ENCODE measurements at places on chromosomes 6 and 20. TPM values are rescaled to one million over a fixed set of nuclear protein-coding genes. Genes with fewer than 3 reads are reported as not detected.
A peak's percentile ranks its signal among the peaks of the same experiment; 100 is the strongest.

DNA sequence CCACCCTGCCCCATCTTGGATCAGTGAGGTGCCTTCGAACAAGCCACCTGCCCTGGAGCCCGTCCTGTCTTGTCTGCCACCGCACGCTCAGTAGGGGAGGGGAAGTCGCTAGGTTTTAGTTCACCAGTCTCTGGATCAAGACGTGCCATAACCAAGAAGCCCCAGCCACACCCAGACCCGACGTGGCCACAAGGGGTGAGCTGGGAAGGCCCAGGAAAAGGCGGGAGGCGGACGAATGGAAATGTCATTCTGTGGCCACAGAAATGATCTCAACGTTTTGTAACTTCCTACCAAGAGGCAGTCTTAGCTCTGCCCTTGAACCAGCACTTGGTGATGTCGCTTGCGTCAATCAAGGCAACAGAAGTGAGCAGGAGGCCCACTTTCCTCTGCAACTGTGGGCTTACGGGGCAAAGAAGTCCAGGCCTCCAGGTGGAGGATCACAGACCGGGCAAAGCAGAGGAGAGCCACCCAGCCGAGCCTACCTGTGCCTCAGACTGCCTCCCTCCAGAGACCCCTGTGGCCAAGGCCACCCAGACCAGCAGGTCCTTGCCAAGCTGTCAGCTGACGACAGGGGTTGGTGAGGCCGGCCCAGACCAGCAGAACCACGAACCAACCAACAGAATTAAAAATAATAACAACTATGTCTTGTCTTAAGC lies 14.5 kb downstream of the GMEB2 start:
- no peak for DNase-seq

DNA sequence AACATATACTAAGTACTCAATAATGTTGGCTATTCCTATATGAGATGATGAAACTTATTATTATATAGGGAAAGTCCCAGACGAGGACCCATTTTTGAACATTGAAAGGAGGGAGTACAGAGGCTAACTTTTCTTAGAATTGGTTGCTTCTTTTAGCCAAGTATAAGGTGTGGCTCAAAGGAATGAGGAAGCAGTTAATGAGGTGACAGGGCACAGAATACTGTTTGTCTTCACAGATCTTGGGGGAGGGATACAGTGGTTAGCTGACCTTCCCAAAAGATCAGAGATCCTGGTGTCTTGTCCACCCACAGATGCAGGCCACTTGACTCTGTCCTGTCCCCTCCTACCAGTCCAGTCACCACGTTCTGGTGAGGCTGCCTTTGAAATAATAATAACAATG lies 67.8 kb upstream of the EPB41L1 start:
- DNase-seq = no peak

GRCh38 chr6:98833307-98834059 lies 891 bp upstream of the POU3F2 start:
- no peak for DNase-seq

DNA sequence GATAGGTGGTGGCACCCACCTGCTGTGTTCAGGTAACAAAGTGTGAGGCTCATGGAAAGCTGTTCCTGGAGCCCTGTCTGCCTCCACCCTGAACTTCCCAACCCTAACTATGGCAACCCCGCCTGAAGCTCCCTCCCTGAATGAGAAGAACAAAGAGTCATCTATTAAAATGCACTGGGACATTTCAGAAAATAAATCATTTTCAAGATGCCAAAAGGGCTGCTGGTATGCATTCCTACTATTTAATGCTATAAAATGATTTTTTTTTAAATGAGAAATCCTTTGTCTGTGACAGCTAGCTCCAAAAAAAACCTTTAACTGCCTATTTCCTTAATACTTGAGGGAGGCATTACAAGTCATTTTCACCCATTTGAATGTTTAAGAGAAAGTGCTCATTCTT lies 84.3 kb upstream of the MRPS10 start:
- DNase-seq = no peak

DNA sequence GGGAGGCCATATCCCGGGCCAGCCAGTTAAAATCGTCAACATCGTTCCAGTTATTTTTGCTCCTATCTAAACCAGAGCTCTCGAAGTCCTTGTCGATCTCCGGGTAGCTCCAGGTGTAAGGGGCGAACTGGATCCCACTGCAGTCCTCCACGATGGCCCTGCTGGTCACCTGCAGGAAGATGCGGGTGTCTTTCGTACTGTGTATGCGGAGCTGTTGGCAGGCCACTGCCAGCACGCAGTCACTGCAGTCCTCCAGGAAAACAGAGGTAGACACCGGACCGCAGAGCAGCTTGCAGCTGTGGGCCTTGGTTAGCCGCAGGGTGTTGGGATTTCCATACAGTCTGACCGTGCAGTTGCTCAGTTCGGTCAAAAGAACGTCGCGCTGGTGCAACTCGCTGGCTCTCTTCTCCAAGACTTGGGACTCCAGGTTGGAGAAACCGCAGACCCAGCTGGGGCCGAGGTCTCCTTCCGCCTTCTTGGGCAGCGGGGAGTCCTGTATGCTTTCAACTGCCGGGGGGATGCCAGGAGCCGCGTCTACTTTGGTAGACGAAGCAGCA lies 742 bp downstream of the TBCC start:
- DNase-seq = no peak

- no peak for DNase-seq
Measured at GRCh38 chr6:106005954-106006353, 80.2 kb upstream of the PRDM1 start.

DNA sequence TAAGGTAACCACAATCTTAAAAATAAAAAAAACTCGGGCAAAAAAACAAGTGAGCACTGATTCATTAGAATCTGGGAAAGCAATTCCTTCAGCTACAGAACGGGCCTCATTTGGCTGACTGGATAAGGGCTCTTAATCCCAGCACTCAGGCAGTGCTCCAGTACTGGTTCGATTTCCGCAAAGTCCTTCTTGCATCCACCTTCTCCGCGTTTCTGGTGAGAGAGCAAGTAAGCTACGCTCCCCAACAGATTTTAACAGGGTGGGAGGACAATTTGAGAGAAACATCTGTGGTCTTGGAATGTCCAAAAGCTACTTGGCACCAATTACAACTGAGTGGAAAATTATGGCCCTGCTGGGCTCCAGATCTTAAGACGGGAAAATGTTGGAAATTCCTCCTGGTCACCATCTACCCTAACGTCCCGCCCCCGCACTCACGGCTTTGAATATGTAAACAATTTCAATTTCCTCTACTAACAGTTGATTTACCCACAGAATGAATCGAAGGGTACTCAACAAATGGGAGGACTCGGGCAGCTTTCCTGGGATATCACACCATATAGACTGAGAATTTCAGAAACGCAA lies 18.1 kb upstream of the ZSCAN9 start:
- DNase-seq = no peak

DNA sequence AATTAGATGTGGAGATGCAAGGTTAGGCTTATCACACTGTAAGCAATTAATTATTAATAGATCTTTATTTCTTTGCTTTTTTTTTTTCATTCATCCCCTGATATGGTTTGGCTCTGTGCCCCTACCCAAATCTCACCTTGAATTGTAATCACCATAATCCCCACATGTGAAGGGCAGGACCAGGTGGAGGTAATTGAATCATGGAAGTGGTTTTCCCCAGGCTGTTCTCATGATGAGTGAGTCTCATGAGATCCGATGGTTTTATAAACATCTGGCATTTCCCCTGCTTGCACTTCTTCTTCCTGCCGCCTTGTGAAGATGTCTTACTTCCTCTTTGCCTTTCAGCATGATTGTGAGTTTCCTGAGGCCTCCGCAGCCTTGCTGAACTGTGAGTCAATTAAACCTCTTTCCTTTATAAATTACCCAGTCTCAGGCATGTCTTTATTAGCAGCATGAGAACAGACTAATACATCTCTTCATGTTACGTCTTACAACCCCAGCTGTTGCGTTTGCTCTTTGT lies 333.8 kb downstream of the CDH26 start:
- DNase-seq = no peak

- DNase-seq = no peak
Measured at GRCh38 chr6:157169226-157169625, 154.1 kb downstream of the TMEM242 start.

GRCh38 chr6:3761989-3762270 lies 10.4 kb upstream of the PXDC1 start:
- DNase-seq = no peak

GRCh38 chr20:31738729-31739549 lies at the start of gene TPX2:
Gene TPX2 (plus strand): TSS chr20:31739290. CDS start chr20:31757477, 18,187 bp downstream.
- DNase-seq = peak; percentile 94

- no peak for DNase-seq
Measured at GRCh38 chr20:46970937-46971630, 76.4 kb downstream of the EYA2 start.

- DNase-seq = no peak
Measured at GRCh38 chr20:7912551-7912950, 27.7 kb downstream of the HAO1 start.

GRCh38 chr6:44734886-44735629 lies 347.6 kb downstream of the CDC5L start:
- no peak for DNase-seq

GRCh38 chr20:25695532-25696370 lies 902 bp downstream of the ZNF337 start:
- DNase-seq = no peak

DNA sequence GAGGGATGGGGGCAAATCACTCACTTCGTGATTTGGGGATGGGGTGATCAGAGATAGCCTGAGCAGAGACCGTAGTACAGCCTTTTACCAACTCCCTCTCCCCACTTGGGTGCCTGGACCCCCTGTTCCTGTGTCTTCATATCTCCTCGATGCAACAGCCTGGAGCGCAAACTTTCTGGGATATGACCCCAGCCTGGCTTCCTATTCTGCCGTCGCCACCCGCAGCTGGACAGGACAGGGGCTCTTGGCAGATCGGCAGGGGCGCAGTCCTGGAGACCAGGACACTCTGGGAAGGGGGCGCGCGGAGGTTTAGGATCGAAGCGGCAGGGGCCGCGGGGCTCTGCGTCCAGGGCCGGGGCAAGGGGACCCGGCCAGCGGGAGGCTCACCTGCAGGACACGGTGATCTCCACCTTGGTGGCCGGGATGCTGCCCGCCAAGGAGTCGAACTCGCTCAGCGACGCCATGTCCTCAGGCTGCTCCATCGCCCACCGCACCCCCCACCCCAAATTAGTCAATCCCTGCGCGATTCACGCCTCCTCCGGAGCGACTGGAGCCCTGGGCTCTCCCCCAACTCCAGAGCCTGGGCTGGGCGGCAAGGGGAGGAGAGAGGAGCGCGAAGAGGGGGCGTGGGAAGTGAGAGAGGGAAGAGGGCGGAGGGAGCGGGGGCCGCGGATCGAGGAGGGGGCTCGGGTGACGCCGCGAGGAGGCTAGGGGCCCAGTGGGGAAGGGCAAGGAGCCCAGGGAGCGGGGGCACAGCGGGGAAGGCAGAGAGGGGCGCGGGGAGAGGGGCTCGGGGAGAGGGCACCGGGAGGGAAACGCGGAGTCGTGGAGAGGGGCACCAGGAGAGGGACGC lies at the start of gene CPNE5:
Gene CPNE5, minus strand, starts transcription at position 549 of the 853 bp plus-strand sequence. Its CDS starts 67 bp downstream, at position 482.
- DNase-seq = no peak

DNA sequence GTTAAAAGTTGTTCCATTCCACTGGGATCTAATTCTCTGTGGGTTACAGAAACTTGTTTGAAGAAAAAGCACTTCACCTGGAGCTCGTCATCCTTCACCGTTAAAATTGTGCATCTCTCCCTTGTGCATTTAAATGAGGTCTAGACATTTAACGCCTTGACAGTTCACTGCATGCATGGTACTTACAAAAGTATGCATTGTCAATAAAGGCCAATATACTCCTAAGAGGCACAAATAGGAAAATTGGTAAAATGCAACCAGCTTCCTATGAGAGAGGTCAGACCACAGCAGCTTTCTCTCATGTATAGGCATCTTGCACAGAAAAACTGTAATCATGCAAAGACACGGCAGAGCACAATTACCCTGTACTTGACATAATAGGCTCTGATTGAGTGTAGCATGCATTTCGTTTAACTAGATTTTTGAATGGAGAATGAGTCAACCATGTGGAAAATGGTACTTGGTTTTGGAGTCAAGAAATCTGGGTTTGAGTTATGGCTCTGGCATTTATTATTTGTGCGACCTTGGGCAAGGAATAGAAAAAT lies 378.5 kb downstream of the RFPL4B start:
- no peak for DNase-seq

DNA sequence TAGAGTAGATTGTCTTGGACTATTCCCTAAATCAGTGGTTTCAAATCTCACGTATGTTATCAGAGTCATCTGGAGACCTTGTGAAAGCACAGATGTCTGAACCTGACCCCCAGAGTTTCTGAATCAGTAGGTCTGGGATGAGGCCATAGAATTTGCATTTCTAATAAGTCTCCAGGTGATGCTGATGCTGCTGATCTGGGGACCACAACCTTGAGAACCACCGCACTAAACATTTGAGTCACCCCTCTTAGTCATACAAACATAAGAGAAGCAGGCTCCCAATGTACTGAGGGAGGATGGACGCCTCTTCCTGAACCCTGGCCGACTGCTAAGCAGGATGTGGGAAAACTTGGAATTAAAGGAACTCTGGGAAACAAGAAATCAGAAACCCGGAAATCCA lies 187.8 kb upstream of the PRDM1 start:
- no peak for DNase-seq

The GRIK2 gene
- total RNA-seq = not detected

The LGSN gene
- not detected for total RNA-seq

The ZFP64 gene
- total RNA-seq = 11.2 TPM

The SMLR1 gene
- not detected for total RNA-seq

The BPIFA1 gene
- total RNA-seq = not detected

The FAM209B gene
- total RNA-seq = 0.51 TPM

The DUSP15 gene
- total RNA-seq = 0.77 TPM

The SLC32A1 gene
- not detected for total RNA-seq

The FAM162B gene
- total RNA-seq = 5.1 TPM

The KCNQ5 gene
- not detected for total RNA-seq

The JAG1 gene
- total RNA-seq = 96.7 TPM

The SRC gene
- total RNA-seq = 23.9 TPM

The GLP1R gene
- not detected for total RNA-seq

The C6orf132 gene
- 1.3 TPM for total RNA-seq

The ARMC12 gene
- total RNA-seq = 0.58 TPM

The POPDC3 gene
- 9.7 TPM for total RNA-seq

The PRSS35 gene
- total RNA-seq = 0.26 TPM

The RAET1E gene
- total RNA-seq = 0.29 TPM
